AG04450 (cell line): ENCODE measurements at places on chromosomes 1 and 21. TPM values are rescaled to one million over a fixed set of nuclear protein-coding genes. Genes with fewer than 3 reads are reported as not detected.

The SPRR1A gene
- polyA plus RNA-seq = not detected in 2 replicates

The CD53 gene
- polyA plus RNA-seq = not detected in 2 replicates

The GPBP1L1 gene
- 47.5 and 63.0 TPM in 2 replicates for polyA plus RNA-seq

The TMEM61 gene
- not detected in 2 replicates for polyA plus RNA-seq

The CELA3A gene
- not detected in 2 replicates for polyA plus RNA-seq

The BTBD8 gene
- polyA plus RNA-seq = 3.1 and 5.0 TPM in 2 replicates

The CXADR gene
- 0.67 and 0.99 TPM in 2 replicates for polyA plus RNA-seq

The DENND2C gene
- polyA plus RNA-seq = 0.43 and 0.64 TPM in 2 replicates

The INTS3 gene
- 44.5 and 45.1 TPM in 2 replicates for polyA plus RNA-seq

The CR2 gene
- not detected in 2 replicates for polyA plus RNA-seq

The SH2D5 gene
- 4.9 and 6.5 TPM in 2 replicates for polyA plus RNA-seq

The BACE2 gene
- 61.4 and 66.8 TPM in 2 replicates for polyA plus RNA-seq

The LMX1A gene
- polyA plus RNA-seq = not detected in 2 replicates

The IL19 gene
- 0.07 TPM in 1 of 2 replicates, not detected in the other for polyA plus RNA-seq

The TOR3A gene
- 16.8 and 25.4 TPM in 2 replicates for polyA plus RNA-seq

The MTARC1 gene
- polyA plus RNA-seq = 2.1 and 2.6 TPM in 2 replicates

The C4BPA gene
- polyA plus RNA-seq = not detected in 2 replicates

The INAVA gene
- polyA plus RNA-seq = 0.02 and 0.16 TPM in 2 replicates

The ALX3 gene
- polyA plus RNA-seq = not detected in 2 replicates

The KRTAP11-1 gene
- polyA plus RNA-seq = not detected in 2 replicates

The KCNK1 gene
- 0.53 and 0.66 TPM in 2 replicates for polyA plus RNA-seq

The ADGRB2 gene
- 5.4 and 7.2 TPM in 2 replicates for polyA plus RNA-seq

The ZNF672 gene
- polyA plus RNA-seq = 9.1 and 10.9 TPM in 2 replicates

The S100A2 gene
- 3.9 and 5.2 TPM in 2 replicates for polyA plus RNA-seq

The OR2T29 gene
- not detected in 2 replicates for polyA plus RNA-seq

The TMEM269 gene
- 0.04 TPM in 1 of 2 replicates, not detected in the other for polyA plus RNA-seq

The SLAMF9 gene
- 0.11 TPM in 1 of 2 replicates, not detected in the other for polyA plus RNA-seq

The ACTN2 gene
- polyA plus RNA-seq = not detected in 2 replicates

The LCE1B gene
- not detected in 2 replicates for polyA plus RNA-seq

The CSF3R gene
- polyA plus RNA-seq = not detected in 2 replicates

The ADAMTSL4 gene
- polyA plus RNA-seq = 4.2 and 4.9 TPM in 2 replicates

The GNAT2 gene
- polyA plus RNA-seq = 0.06 TPM in 1 of 2 replicates, not detected in the other

The CYP4A11 gene
- not detected in 2 replicates for polyA plus RNA-seq

The IGFN1 gene
- 0.01 TPM in 1 of 2 replicates, not detected in the other for polyA plus RNA-seq

The GSTM1 gene
- 1.6 and 1.8 TPM in 2 replicates for polyA plus RNA-seq

The SMYD2 gene
- 47.6 and 54.7 TPM in 2 replicates for polyA plus RNA-seq

The EPHB2 gene
- polyA plus RNA-seq = 30.9 and 41.7 TPM in 2 replicates

The TMEM240 gene
- 5.1 and 7.2 TPM in 2 replicates for polyA plus RNA-seq

The PGLYRP3 gene
- polyA plus RNA-seq = not detected in 2 replicates

The PTAFR gene
- 0.09 and 0.12 TPM in 2 replicates for polyA plus RNA-seq

The KMO gene
- 0.04 and 0.07 TPM in 2 replicates for polyA plus RNA-seq

The ATP1A4 gene
- not detected in 2 replicates for polyA plus RNA-seq

The SLC22A15 gene
- not detected in 2 replicates for polyA plus RNA-seq

The C1orf210 gene
- not detected in 2 replicates for polyA plus RNA-seq

The RNPEP gene
- polyA plus RNA-seq = 86.8 and 89.0 TPM in 2 replicates

The KIF17 gene
- 2.7 and 2.8 TPM in 2 replicates for polyA plus RNA-seq

The TMEM125 gene
- polyA plus RNA-seq = not detected in 2 replicates

The CSRP1 gene
- 641 and 730 TPM in 2 replicates for polyA plus RNA-seq

The CLCC1 gene
- 32.0 and 45.2 TPM in 2 replicates for polyA plus RNA-seq

The AMY2A gene
- not detected in 2 replicates for polyA plus RNA-seq

The HIVEP3 gene
- 4.8 and 5.0 TPM in 2 replicates for polyA plus RNA-seq
